CD4-positive, alpha-beta T cell treated with Interleukin-2 at 100 ng/mL for 4 hours (primary cell): ENCODE measurements at places on chromosomes 11 and 22.

- no peak for DNase-seq
Observed at GRCh38 chr11:77351281-77351886, 49.9 kb upstream of the GDPD4 start.

GRCh38 chr11:111414936-111415335 lies 35.9 kb upstream of the POU2AF1 start:
- DNase-seq: no peak

GRCh38 chr22:29704528-29705285 lies 15.1 kb upstream of the CABP7 start:
- no peak for DNase-seq

- no peak for DNase-seq
Observed at GRCh38 chr11:460331-461199, 10.5 kb downstream of the PTDSS2 start.

DNA sequence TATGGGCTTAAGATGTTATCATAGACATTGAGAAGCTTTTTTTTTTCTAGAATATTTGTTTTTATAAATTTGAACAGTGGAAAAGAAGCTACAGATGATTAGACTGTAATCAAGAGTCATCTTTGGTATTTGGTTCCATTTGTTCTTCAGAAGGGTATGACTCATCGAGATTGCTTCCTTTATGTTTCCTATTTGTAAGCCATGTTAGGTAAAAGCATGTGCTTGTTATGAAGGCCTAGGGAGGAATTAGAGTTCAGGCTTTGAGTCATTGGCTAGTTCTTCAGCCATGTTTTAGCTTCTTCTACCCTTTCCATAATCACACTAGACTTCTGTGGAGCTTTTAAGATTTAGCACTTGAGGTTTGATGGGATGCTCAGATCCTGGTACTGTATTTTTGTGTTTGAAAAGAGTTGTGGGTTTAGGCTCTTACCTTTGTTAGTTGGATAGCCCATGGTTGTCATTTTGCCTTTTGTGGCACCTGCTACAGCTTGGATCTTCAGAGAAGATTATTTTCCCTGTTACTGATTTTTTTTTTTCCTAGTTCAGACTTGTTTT lies 44.3 kb downstream of the POLD3 start:
- DNase-seq: no peak

GRCh38 chr22:29167032-29167911 lies 38.4 kb upstream of the EMID1 start:
- peak; percentile 28 for DNase-seq

DNA sequence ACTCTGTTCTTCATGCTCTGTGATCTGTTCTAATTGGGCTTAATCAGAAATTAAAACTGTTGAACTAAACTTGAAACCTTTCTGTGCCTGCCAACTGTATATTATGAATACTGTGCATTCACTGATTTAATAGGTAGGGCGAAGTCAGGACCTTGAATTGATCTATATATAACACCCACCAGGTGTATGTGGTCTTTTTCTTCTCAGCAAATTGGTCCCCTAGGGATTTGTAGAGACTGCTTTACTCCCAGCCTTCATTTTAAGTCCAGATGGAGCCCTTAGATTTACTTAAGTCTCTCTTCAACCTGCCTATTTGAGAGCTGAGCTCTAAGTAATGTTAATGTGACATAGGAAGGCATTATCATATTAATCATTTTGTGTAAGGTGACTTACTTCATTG lies 257.5 kb downstream of the TMEM135 start:
- DNase-seq: no peak

DNA sequence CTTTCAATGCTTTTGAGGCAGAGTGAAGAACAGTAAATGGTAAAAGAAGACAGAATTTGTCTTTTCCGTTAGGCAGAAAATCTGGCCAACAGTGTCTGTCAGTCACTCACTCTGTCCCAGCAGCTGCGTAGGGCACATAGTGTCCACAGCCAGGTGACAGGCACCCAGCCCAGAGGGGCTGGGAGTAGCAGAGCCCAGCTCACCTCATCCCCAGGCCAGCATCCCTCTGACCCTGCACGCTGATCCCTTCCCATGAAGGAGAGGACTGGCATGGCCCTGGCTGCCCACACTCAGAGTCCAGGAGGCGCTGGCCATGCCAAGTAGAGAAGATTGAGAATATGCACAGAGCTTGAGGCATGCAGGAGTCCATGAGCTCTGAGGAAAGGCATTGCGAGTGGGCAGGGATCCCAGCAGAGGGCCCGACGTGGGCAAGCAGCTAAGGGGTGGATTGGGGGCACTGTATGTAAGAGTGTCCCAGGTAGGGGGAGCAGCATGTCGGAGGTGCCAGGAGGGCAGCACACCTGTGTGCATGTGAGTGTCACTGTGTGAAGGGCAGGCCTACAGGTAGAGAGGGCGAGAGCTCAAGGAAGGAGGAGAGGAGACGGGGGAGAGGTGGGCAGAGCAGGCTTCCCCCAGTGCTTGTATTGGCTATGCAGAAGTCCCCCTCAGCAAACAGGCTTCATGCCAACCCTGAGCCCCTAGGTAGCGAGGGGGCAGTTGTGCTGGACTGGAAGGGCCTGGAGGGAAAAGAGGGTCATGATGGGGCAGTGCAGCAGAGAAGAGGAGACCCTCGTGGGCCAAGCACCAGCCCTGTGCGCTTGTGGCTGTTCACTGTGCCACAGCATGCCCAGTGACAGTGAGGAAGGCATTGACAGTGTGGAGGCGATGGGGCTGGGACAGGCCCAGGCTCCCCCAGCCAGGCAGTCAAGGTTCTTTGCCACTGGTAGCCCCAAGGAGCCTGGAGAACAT lies 133.8 kb downstream of the OSBP2 start:
- no peak for DNase-seq

GRCh38 chr11:3783611-3784010 lies 13.7 kb downstream of the NUP98 start:
- no peak for DNase-seq

- no peak for DNase-seq
Observed at GRCh38 chr11:61328351-61328750, 4.6 kb downstream of the DDB1 start.

DNA sequence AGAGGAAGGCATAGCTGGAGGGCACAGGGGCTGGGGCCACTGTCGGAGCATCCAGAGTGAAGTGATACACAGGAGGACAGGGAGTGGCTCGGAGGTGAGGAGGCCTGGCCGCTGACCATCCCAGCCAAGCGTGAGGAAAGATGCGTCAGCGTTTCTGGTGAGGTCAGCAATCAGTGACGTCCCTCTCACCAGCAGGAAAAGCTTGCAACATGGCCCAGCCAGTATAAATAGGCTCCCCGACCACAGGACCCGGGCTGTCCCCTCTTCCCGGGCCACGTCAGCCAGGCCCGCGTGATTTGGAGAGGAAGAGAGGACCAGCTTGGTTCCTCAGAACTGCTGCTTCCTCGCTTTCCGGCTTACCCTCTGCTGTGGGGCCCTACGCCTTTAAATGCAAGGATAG lies 4.2 kb upstream of the OSM start:
- peak; percentile 12 for DNase-seq

- DNase-seq: no peak
Observed at GRCh38 chr22:38191731-38192474, 9.9 kb upstream of the MAFF start.
